G401 (cell line): ENCODE measurements at places on chromosomes 3 and 15. TPM values are rescaled to one million over a fixed set of nuclear protein-coding genes. Genes with fewer than 3 reads are reported as not detected.

The MEX3B gene
- not detected in 2 replicates for total RNA-seq

The CAMK2N2 gene
- 0.25 and 0.37 TPM in 2 replicates for total RNA-seq

DNA sequence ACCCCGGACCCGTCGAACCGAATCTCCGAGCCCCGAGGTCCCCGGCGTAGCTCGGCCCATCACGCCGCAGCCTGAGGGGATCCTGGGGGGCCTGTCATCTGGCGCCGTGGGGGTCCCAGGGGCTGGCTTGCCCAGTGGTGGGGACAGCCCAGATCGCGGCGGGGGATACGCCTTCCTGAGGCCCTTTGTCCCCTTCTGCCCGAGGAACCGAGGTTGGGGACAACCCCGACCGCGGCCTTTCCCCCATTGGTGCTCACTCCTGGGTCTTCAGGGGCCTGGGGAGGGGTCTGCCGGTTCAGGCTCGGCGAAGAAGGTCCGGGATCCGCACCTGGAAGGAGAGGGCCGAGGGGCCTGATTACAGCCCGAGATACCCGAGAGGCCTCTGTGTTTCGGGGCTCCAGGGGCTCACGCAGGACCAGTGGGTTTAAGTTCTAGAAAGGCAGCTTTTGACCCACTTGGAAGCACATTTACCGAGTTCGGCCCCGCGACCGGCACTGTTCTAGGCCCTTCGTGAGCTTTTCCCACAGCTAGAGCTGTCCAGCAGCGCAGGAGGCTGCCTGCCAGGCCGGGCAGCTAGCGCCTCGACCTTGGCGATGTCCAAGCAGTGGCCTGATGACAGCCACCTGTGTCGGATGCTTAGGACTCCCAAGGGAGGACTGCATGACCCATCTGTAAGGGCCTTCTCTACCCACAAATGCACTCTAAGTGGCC lies 504 bp downstream of the ABHD2 start:
- peak; percentile 50 for DNase-seq

DNA sequence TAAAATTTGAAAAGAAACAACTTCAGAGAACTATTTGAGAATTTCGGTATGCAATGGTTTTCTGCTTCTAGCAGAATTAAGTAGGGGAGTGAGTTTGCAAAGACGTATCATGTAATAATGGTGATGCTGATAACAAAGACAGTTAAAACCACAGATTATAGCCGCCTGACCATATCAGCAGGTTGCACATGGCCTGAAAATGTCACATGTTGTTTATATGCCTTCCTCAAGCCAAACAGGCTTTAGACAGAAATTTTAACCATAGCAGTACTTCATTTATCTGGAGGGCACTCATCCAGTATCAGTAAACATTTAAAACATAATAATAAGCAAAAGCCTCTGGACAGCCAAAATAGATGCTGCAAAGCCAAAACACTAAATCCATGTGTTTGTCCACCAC lies 131.7 kb downstream of the RYR3 start:
- DNase-seq: no peak

The IGDCC3 gene
- total RNA-seq: 7.9 and 20.1 TPM in 2 replicates
